ENCODE measurements at places on chromosomes 2 and 18.

GRCh38 chr2:134283661-134284060 is 29.8 kb downstream of the MGAT5 start:
- no peak for DNase-seq

DNA sequence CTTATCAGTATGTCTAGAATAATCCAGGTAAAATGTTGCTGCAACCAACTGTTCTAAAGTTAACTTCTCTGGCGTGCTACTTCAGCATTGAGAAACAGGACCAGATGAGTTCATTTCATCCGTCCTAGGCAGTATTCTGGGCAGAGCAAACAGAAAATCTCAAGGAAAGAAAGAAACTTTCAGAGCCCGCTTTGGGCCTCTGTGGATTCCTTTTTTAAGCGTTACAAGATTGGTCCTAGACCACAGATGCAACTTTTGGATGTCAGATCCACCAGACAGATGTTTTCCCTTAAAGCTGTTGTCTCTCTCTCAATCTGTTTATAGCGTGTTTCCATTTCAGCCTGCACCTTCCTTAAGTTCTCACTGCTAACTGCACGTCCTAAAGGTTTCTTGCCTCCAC is 75.0 kb downstream of the BCL2 start:
- no peak for DNase-seq

DNA sequence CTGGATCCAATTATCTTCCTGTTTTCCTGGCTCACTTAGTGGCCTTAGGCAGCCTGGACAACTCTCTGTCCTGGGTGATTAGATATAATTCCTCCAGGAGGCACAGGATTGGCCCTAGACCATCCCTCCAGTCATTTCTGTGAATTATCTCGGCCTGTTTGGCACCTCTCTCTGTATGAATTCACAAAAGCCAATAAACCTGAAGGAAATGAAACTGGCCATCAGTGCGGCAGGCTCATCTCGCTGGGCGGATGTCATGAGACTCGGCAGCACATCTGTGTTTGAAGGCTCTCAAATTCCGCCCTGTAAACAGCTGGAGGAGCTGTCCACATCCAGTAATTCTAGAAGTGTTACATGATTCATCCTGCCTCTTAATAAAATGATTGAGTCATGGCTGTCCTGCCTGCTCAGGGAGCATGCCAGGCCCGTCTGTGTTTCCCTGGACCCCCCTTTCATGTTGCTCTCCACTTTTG is 38.6 kb downstream of the ACOXL start:
- no peak for DNase-seq

- DNase-seq: no peak
Observed at GRCh38 chr2:16201848-16202247, 261.5 kb downstream of the MYCN start.

DNA sequence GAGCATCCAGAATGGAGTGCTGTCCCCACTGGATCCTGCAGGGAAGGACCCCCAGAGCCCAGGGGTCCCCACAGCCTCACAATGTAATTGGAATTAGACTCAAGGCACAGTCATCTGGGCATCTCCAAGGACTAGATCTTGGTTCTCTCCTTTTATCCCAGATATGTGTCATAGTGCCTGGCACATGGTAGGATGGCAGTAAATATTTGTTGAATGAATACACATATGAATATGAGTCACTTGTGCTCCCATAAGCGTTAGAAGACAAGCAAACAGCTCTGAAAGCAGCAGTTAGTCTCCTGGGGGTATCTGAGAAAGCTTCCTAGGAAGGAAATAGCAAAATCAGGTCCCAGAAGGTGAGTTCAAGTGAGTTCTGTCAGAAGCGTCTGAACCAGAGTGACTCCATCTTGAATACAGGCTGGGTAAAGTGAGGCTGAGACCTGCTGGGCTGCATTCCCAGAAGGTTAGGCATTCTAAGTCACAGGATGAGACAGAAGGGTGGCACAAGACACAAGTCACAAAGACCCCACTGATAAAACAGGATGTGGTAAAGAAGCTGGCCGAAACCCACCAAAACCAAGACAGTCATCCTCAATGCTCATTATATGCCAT is 234.1 kb upstream of the ID2 start:
- DNase-seq: no peak

DNA sequence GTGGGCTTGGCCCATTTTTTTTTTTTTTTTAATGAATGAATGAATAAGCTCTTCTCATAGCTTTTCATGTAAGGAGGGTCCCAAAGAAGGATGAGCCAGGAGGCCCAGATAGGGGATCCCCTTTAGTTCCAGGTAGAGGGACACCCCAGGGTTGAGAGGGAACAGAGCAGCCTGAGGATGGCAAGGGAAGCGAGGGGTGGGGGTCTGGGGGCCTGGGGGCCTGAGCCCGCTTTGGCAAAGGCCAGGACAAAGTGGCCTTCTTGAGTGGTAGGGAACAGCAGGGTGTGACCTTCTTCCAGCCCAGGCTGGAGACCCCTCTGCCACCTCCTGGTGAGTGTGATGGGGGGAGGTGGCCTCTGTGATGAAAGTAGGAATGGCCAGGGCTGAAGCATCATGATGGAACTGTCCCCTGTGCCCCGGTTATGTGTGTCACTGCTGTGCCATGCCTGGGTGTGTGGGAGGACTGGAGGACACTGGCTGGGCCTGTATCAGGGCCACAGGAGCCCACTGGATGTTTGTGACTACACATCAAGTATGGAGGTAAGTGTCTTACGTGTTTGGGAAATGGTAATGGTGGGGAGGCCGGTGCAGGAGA is 263.5 kb upstream of the HDAC4 start:
- no peak for DNase-seq

GRCh38 chr2:15818318-15818753 is 122.0 kb upstream of the MYCN start:
- DNase-seq: no peak
